Foreskin keratinocyte (primary cell): ENCODE measurements at places on chromosomes 5 and 9. TPM values are rescaled to one million over a fixed set of nuclear protein-coding genes. Genes with fewer than 3 reads are reported as not detected.

CARTPT gene
- not detected in 2 replicates for polyA plus RNA-seq

- peak; percentile 29 for DNase-seq
Observed at GRCh38 chr5:108720391-108720790, 27.3 kb upstream of the FER start.

DNA sequence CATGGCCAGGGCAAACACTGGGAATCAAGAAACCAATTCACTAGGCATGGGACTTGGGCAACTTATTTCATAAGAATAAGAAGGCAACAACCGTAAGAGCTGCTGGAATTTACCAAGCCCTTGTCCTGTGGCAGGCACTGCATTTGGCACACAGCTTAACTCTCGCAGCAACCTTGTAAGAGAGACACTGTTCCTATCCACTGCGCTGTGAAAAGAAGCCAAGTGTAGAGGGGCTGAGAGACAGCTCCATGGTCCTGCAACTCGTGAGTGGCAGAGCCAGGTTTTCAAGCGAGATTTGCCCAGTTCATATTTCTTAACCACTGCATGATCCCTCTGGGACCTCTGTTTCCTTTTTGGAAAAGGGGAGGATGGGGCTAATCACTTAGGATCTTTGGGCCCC, 129.3 kb upstream of the STC2 start:
- DNase-seq, result no peak

TXNDC8 gene
- not detected in 2 replicates for polyA plus RNA-seq

- DNase-seq, result no peak
Observed at GRCh38 chr9:35749515-35750255, 598 bp downstream of the RGP1 start.

- no peak for DNase-seq
Observed at GRCh38 chr9:5846501-5846921, 13.6 kb upstream of the ERMP1 start.

GRCh38 chr9:83270116-83270515, 207.2 kb upstream of the RASEF start:
- no peak for DNase-seq

DNA sequence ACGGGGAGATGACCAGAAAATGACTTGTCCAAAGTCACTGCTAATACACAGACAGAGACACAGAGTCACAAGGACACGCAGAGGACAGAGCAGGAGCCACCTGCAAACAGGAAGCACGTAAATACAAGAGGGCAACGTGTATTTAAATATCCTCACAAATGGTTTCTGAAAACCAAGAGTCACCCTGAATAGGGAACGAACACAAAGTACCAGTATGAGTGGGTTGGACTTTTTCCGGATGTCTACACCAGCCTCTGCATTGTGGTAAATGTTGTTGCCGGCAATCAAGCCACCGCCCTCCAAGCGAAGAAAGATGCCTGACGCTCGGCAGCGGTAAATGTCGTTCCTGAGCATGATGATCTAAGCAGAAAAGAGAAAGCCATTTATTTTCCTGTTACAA, 44.5 kb downstream of the FBXO10 start:
- DNase-seq, result no peak

DNA sequence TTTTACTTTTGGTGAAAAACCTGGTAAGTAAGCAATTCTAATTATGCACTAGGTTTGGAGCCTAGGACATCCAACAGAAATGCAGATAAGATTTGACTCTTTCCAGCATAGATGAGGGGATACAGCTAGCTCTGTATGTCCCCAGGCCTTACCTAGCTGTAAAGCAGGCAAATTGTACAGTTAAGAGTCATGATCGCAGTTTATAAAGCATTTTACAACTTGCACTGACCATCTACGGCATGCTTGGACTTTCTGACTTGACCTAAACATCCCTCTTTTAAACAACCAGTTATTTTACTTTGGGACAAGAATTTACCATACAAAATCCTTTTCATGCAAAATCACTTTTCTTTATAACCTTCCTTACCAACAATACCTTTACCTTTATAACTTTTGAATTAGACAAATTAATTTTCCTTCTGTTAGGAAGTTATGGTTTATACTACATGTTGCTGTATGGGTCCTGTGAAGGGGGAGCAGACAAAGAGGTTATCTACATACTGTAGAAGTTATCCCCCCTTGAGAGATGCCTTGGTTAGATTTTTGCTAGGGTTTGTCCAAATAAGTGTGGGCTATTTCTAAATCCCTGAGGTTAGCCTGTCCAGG, 36.8 kb downstream of the FGD3 start:
- no peak for DNase-seq

GRCh38 chr5:40680741-40681362, 1.1 kb downstream of the PTGER4 start:
- peak; percentile 46 for DNase-seq

DNA sequence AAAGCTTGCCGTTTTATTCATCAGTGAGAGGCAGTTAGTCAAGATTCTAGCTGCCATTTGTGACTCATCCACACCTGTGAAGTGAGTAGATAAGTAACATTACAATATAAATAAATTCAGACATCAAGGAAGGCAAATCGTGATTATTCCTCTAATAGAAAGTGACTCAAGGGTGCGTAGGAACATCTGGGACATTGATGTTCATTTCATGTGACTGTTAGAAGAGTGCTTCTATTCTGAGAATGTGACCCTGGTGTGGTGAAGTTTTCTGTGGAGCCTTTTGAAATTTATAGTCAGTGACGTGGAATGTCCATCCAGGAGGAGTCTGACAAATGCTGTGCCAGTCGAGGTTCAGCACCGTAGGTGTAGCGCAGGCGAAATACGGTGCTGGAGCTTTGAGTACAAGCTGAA, 48.4 kb upstream of the FAM240B start:
- DNase-seq, result peak; percentile 58

IL4 gene
- not detected in 2 replicates for polyA plus RNA-seq

- no peak for DNase-seq
Observed at GRCh38 chr5:178180141-178180863, 6.9 kb downstream of the GMCL2 start.

BSPRY gene
- polyA plus RNA-seq, result 0.03 and 0.06 TPM in 2 replicates

GRCh38 chr5:74885170-74885569, 19.0 kb upstream of the FAM169A start:
- DNase-seq, result no peak

DNA sequence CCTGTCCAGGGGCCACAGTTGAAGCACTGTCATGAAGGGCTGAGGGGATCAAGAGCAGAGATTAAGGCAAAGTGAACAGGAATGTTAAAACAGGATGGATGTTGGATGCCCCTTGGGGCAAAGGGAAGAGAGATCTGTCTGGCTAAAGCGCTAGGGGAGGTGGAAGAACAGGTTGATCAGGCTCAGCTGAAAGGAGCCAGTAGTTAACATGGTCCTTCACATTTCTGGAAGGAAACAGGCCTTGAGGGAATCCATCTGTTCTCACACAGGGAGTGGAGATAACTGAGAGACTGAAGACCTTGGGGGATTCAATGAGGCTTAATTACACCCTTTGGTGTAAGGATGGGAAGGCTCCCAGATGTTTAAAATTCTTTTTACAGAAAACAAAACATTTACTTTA, 5.8 kb downstream of the HAPLN1 start:
- DNase-seq, result no peak

DNA sequence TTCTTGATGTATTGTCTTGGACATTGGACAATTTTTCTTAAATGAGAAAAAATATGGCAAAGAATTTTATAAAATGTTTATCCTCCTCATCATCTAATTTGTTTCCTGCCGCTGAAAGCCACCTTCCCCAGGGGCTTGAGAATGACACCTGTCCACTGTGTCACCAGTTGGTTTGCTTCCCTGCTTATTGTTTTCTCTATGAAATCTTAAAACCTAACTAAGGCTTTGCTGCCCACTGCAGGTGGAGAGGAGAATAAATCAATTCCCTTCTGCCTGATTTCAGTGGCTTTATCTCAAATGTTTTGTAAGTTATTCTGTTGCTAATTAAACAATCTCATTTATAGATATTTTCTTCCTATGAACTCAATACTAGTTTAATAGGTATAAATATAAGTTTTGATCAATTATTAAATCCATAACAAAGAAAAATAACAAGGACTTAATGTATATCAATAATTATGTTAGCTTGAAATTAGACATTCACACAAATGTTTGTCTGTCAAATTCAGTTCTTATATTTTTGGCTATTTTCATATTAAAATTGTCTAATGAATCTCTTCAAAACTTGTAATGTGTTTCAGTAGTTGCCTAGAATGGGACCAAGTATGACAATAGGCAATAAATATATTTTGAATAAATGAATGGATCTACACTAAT, 822.5 kb downstream of the PTPRD start:
- DNase-seq, result no peak

- DNase-seq, result no peak
Observed at GRCh38 chr5:7978991-7979390, 110.0 kb downstream of the MTRR start.

- no peak for DNase-seq
Observed at GRCh38 chr5:17314907-17315471, 97.6 kb downstream of the BASP1 start.

GRCh38 chr9:95726756-95727155, 148.7 kb upstream of the ERCC6L2 start:
- DNase-seq, result peak; percentile 8

- DNase-seq, result peak; percentile 11
Observed at GRCh38 chr5:149297340-149298025, 25.8 kb downstream of the AFAP1L1 start.

DNA sequence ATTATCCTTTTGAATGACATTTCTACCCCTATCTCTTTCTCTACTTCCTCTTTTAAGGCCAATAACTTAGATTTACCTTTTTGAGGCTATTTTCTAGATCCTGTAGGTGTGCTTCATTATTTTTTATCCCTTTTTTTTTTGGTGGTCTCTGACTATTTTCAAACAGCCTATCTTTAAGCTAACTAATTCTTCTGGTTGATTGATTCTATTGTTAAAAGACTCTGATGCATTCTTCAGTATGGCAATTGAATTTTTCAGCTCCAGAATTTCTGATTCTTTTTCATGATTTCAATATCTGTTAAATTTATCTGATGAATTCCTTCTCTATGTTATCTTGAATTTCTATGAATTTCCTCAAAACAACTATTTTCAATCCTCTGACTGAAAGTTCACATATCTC, 7.4 kb upstream of the SLC36A3 start:
- DNase-seq, result no peak

- no peak for DNase-seq
Observed at GRCh38 chr5:194603-195209, 3.4 kb downstream of the LRRC14B start.
